ENCODE measurements at places on chromosomes 11 and 22.
A peak's percentile ranks its signal among the peaks of the same experiment; 100 is the strongest.

- no peak for DNase-seq
Measured at GRCh38 chr11:96293598-96294021, 49.4 kb downstream of the MAML2 start.

DNA sequence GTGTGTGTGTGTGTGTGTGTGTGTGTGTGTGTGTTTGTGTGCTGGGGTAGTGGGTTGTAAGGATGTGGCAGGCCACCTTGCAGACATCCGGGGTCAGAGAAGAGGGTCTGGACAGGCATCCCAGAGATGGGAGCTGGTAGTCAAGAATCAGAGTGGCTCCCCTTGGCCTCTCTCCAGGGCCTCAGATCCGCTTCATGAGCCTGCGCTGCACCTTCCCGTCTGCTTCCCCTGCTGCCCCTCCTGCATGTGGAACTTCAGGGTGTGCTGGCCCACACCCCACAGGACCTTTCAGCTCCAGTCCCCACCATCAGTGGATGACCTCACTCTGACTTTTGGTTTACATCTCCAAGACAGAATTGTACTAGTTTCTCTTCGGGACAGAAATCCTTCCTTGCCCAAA is 31.2 kb downstream of the TREH start:
- DNase-seq: no peak

DNA sequence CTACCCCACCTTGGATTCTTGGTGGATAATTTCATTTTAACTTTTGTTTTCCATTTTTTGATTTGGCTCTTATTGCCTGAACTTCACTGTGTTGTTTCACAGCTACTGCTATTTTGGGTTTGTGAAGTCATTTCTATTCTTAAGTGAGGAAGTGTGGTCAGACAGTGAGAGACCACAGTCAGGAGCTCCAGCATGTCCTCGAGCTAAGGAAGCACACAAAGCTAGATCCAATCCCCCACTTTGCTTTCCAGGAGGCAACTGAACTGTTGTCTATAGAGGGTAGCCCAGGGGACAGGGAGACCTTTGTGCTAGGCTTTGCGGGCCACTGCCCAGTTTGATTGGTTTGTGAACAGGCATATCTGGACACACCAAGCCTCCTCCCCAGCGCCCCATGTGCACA is 251.8 kb upstream of the KIRREL3 start:
- DNase-seq: no peak

DNA sequence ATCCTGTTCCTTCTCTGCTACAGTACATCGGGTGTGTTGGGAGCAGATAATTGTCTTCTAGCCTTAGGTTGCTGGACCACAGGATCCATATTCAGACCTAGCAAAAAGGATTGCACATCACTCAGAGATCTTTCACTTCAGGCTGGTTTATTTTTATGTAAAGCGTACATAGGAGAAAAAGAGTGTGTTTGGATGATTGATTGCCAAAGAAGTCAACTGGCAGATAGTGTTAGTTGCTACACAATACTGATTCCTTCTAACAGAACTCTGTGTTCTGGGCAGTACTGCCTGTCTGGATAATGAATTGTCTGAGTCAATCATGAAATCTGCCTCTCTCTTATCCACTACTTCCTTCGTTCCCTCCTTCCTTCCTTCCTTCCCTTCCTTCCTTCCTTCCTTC is 31.0 kb upstream of the PGM2L1 start:
- DNase-seq: no peak

GRCh38 chr11:69122630-69123431 is 32.9 kb upstream of the SMIM38 start:
- DNase-seq: peak; percentile 78

DNA sequence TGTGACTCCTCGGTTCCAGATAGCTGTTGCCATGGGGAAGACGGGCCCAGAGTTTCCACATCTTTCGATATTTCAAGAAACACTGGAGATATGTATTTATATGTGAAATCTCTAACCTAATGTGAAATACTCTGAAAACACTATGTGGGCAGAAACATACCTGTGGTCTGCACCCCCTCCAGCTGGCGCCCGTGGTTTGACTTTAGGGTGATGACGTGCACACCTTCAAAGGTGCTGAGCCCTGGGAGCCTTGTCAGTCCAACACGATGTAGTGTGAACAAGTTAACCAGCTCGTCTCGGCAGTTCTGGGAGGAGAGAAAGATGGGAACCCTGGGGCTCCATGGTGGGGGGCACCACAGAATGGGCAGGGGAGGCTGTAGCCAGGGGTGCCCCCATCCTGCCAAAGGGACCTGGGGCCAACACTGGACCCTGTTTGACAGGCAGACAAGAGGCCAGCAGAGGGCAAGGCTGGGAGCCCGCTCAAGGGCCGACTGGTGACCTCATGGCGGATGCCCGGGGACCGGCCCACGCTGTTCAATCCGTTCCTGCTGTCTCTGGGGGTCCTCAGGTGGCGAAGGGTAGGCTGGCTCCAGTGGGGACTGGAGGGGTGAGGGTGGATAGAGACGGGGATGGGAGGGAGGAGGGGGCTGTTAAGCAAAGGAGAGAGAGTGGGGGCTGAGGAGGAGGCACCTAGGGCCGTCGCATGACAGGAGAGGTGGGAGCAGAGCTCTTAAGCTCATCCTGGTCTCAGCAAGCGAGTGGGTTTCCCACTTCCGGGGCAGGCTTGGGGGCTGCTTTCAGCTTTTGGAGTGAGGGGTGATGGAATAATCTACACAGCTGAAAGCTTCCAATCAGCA is 43.8 kb downstream of the TRIOBP start:
- DNase-seq: no peak

All from stimulated activated CD4-positive, alpha-beta T cell treated with anti-CD3 and anti-CD28 coated beads, Interleukin-4, amount 100 ng/mL, for 4 hours (primary cell).